ENCODE measurements at places on chromosomes 6 and 20. TPM values are rescaled to one million over a fixed set of nuclear protein-coding genes. Genes with fewer than 3 reads are reported as not detected.

DNA sequence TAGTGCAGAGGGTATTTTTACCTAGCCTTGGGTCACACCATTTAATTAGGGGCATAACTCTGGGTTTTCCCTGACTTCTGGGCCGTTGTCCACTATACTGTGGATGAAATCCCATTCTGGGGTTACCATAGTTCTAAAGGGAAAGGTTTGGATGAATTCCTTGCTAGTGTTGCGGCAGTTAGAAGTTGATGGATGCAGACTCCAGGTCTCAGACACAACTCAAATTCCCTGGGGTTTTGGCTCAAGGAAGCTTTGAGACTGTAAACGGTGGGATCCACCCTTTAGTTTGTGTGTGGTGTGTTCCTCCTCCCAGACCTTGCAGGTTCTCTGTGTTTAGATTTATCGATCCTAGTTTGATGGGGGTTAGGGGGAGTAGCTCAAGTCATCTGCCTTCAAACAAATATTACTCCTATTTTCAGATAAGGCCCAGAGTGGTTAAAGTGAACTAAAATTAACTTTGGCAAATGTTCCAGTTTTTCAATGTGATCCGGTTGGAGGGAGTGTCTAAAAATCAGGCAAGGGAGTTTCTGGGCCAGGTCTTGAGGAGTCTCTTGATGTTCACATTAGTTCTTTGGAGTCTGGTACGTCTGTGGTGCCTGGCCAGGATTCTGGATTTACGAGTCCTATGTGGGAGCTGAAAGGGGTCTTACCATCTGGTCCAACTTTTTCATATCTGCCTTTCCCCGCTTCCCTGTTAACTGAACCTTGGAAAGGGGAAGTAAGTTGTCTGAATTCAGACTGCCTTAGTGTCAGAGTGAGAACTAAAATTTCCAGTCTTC is 1.5 kb downstream of the RALY start:
- no peak for DNase-seq

DNA sequence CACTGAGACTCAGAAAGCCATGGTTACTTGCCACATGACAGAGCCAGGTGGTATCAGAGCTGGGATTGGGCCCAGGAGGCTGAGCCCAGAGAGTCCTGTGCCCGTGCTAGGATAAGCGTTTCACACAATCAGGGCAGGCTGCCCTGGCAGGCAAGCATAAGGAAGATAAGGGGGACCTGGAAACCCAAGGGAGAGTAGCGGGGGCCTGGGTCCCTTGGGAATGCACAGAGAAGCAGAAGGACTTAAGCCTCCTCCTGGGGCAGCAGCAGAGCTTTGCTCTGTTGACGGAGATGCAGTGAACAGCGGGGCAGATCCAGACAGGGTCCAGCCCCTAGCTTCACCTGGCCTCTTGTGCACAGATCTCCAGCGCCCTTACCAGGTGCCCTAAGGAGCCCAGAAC is 8.7 kb downstream of the TRIB3 start:
- DNase-seq = no peak

DAAM2 gene
- 0.04 TPM for total RNA-seq

GRCh38 chr6:164015088-164015484 is 600.6 kb downstream of the QKI start:
- DNase-seq = no peak

- no peak for DNase-seq
These were observed 7.8 kb downstream of the RIPOR3 start for GRCh38 chr20:50683570-50683969.

Measured in pulmonary artery endothelial cell (primary cell).